CD4-positive, alpha-beta memory T cell (primary cell): ENCODE measurements at places on chromosomes 16 and 17.

DNA sequence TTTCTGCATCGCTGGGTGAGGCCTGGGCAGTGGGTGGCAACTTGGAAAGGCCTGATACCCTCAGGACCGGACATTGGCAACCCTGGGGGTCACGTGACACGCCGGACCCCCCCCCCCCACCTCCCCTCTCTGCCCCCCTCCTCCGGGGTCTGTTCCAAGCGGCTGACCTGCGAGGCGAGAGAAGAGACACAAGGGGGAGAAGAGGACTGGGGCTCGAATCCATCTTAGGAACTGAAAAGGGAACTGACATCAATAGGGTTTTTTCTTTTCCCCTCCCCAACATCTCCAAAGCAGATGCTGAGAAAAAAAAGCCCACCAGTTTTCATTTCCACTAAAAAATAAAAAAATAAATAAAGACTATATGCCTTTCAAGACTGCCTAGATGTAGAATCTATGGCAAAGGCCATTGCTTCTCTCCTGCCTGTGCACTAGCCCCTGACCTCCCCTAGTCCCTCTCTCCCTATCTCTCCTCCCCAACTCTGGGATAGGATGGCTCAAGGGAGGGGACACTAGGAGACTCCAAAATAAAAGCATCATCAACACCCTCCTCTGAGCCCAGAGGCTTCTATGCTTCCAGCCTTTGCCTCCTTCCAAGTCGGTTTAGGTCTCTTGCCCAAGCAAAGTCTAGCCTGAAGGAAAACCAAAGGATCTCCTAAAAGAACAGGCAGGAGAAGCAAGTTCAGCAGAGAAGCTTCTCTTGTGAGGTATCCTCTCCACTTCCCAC, 7.7 kb upstream of the HOXB2 start:
- DNase-seq = no peak

DNA sequence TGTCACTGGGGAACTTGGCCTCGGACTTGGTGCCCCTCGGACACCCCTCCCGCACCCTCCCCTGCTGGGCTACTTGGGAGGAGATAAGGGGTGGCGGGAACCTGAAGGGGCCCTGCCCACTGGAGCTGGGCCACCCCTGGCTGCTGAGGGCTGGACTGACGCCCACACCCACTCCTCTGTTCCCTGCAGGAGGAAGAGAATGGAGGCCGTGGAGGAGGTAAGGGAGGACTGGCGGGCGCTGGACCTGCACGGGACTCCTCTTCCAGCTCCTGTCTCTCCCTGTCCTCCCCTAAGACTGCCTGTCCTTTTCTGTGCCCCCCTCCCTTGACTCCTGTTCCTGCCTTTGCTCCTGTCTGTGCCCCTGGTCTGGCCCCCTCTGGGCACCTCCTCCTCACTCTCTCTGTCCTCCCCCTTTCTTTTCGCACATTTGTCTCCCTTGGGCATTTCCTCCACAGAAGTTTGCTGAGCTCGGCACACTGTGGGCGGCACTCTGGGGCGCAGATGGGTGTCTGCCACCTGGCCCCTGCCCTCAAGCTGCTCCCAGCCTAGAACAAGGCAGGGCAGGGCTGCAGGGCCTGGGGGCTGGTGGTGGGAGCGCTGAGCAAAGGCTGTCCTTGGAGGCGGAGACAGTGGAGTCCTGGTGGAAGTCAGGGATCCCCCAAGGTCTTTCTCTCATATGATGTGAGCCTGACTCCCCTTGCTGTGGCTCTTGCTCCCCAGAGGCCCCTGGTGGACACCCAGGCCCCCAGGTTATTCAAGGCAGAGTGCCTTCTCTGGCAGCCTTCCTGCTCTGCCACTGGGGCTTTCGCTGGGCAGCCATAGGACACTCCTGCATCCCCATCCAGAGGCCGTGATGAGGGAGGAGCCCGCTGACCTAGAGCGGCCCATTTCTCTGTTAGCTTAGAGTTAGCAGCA, 32.7 kb downstream of the ARHGAP23 start:
- no peak for DNase-seq

GRCh38 chr16:30760577-30761426, 1.1 kb downstream of the CFAP119 start:
- DNase-seq = no peak

DNA sequence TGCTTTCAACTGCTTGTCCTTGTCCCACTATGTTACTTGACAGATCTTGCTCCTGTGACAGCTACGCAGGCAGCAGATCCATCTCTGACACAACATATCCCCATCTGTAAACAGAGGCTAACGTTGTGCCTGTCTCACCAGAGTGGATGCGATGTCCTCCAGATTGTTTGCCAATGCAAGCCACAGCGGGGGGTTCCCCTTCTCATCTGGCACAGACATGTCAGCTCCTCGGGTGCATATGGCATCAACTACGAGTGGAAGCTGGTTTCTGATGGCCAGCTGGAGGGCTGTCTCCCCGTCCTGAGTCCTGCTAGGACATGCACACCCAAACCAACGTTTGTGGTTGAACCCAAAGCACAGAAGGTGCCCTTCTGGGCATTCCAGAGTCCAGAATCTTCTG, 39.0 kb downstream of the CYB5D2 start:
- DNase-seq = no peak

DNA sequence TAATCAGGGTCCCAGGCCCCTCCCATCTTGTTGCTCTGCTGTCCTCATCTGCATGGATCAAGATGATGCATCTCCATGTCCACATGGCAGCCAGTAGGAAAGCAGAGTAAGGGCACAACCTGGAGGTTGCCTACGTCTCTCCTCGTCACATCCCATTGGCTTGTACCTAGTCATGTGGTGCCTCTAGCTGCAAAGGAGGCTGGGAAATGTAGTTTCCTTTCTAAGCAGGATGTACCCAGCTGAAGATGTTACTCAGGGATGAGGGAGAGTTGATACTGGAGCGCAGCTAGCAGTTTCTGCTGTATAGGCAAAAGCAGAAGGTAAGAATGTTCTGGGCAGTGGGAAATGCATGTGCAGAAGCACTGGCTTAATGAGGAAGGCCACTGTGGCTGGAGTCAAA, 20.8 kb downstream of the ABCC1 start:
- DNase-seq = no peak

DNA sequence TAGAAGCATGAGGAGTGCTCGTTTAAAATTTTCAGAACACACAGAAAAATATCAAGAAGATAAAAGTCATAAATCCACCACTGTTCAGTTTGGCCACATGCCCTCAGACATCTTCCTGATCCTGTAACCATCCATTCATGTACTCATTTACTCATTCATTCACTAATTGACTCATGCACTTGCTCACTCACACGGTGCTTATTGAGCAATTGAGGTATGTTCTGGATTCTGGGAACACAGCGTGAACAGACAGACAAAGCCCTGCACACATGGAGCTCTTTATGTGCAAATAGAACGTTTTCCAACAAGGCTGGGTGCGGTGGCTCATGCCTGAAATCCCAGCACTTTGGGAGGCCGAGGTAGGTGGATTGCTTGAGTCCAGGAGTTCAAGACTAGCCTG, 10.2 kb upstream of the NATD1 start:
- DNase-seq = no peak

DNA sequence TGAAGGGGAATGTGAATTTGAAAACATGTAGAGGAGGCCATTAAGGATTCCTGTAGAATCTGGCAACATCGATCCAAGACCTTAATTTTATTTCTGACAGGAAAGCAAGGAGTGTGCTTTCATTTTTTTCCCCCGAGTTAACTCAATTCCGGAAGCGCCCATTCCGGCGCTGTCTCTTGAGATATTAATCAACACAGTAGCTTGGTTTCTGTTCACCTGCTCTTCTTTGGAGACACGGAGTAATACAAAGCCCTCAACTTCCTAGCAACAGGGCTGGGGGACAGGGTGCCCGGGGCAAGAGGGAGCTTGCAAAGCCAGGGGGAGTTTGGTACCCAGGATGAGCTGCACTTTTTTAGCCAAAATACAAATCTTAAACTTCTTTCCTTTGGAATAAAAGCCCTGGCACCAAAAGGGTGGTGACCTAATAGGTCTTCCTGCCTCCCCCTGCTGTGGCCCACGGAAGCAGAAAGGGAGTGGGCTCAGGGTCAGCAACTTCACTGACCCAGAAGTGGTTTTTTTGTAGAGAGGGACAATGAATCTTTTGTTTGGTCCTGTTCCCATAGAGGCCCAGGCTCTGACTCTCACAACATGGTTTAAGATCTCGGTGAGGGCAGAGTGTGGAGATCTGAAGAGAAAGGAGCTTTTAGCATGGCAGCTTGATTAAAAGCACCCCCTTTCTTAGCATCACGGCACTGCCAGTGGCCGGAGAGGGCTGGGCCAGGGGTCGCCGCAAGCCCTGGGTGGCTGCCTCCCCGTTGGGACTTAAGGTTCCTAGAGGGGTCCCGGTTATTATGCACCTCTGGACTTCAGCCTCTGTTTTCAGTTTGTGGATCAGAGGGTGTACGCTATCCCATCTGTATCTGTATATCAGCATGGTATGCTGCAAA, 207.3 kb downstream of the CCDC182 start:
- DNase-seq = no peak

DNA sequence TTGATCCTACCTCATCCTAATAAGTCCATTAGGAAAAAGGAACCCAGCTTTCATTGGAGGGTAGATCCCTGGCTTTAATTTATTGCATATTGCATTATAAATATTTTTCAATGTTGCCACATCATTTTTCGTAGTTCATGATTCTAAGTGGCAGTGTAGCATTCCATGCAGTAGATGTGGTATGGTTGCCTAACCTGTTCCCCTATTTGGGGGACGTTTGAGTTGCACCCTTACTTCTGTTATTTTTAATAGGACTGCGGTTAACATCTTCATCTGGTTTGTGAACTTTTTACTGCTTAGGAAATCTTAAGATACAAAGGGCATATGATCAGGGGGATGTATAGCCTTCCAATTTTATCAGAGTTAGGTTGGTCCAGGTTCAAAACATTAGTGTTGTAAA, 5.4 kb downstream of the SCPEP1 start:
- no peak for DNase-seq

GRCh38 chr16:31114468-31114867, 3.0 kb upstream of the KAT8 start:
- DNase-seq = no peak

- no peak for DNase-seq
Observed at GRCh38 chr17:68777856-68778694, 176.9 kb upstream of the FAM20A start.

- DNase-seq = no peak
Observed at GRCh38 chr17:8580952-8581658, 49.4 kb downstream of the MYH10 start.

DNA sequence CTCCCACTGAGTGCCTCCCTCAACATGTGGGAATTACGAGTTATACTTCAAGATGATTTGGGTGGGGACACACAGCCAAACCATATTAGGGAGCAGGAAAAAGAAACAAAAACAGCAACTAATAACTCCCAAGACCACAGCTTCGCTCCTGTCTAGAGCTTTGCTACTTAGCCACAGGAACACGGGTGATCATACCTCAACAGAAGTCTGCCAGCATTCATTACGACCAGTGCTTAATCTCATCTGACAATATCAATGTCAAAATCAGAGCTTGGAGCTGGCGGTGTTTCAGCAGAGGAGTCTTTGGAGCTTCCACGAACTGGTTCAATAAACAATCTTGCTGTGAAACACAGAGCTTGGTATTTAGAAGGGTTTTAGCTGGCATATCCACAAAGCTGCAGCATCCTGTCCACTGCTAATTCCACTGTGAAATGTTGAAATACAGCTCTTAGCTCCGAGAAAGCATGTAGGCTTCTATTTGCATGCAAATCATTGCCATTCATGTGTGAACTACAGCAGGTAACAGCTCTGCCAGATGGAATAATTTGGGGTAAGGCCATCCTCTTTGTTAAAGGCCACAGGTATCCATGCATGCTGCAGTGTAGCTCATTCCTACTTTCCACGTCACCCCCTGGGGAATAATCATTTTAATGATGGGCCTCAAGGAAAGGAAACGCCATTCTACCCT, 128.4 kb upstream of the GOT2 start:
- no peak for DNase-seq

DNA sequence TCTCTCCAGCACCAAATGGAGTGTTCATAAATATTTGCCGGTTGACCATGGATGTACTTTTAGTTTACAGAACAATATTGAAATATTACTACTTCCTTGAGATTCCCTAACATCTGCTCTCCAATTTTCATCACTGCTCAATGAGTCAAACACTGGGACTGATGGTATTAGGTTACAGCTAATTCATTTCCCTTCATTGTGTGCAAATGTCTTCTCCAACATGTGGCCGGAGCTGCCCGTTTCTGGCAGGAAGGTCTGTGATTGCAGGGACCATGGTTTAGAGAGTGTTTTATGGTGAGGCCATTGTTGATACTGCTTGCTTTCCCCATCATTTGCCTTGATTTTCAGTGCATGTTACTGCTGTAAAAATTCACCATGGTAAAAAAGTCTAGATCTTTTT, 209.3 kb downstream of the HS3ST3B1 start:
- DNase-seq = no peak

DNA sequence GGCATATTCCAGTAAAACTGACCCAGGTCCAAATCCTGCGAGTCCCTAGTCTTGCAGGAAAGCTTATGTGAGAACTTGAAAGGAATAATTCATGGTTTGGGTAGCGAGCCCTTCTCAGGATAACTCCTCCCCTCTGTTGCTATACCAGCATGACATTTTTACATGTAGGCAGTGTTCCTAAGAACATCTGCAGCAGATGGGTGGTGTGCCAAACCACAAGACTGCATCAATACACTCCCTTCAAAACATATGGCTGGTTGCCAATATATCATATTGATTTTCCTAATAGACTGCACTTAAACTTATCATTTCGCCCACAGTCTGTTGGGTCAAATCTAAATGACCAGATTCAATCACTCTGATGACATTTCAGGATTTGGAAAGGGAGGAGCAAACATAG, 19.9 kb downstream of the PSME3IP1 start:
- DNase-seq = no peak

- no peak for DNase-seq
Observed at GRCh38 chr17:65583921-65584603, 22.6 kb upstream of the AXIN2 start.

- DNase-seq = no peak
Observed at GRCh38 chr17:57624386-57624785, 120.7 kb downstream of the CCDC182 start.

DNA sequence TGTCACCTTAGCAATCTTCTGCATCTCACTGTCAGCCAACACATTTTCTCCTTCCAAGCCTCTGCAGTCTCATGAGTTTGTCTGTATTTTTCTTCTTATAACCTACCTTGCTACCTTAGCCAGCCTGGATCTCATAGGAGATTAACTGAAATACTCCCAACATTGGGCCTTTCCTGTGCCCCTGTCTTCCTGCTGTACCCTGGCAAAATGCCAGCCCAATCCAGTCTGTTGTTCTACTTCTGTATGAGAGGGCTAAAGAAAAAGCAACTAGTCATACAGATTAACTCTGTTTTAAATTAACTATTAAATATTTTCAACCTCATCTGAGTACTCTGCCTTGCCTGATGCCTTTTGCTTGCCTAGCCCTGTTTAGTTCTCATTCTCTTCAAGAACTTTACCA, 18.4 kb downstream of the GOSR1 start:
- DNase-seq = no peak

GRCh38 chr17:16887523-16888095, 84.3 kb downstream of the TNFRSF13B start:
- no peak for DNase-seq

GRCh38 chr17:81837641-81838040, 2.8 kb upstream of the PPP1R27 start:
- DNase-seq = no peak
